ENCODE measurements at places on chromosomes 12 and 14.

DNA sequence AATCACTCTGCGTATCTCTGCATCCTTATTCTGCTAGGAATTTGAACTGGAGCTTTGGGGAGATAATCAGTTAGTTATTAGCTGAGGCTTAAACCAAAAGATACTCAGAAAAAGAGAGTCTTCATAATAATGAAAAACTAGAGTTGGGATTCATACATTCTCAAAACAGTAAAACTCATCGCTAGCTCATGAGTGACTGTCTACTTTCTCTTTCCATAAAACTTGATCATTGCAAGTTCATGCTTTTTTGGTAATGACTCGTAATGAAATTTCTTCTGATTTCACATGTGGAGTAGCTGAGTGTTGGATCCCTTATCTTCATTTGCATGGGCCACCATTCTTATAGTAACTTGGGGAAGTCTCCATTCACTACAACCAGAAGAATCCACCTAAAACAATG lies 397.7 kb downstream of the PDZRN4 start:
- no peak for DNase-seq

GRCh38 chr14:58491593-58491992 lies 64.1 kb downstream of the KIAA0586 start:
- no peak for DNase-seq

- DNase-seq, result peak; percentile 63
These were observed 38.9 kb downstream of the PRORP start for GRCh38 chr14:35161231-35161630.

DNA sequence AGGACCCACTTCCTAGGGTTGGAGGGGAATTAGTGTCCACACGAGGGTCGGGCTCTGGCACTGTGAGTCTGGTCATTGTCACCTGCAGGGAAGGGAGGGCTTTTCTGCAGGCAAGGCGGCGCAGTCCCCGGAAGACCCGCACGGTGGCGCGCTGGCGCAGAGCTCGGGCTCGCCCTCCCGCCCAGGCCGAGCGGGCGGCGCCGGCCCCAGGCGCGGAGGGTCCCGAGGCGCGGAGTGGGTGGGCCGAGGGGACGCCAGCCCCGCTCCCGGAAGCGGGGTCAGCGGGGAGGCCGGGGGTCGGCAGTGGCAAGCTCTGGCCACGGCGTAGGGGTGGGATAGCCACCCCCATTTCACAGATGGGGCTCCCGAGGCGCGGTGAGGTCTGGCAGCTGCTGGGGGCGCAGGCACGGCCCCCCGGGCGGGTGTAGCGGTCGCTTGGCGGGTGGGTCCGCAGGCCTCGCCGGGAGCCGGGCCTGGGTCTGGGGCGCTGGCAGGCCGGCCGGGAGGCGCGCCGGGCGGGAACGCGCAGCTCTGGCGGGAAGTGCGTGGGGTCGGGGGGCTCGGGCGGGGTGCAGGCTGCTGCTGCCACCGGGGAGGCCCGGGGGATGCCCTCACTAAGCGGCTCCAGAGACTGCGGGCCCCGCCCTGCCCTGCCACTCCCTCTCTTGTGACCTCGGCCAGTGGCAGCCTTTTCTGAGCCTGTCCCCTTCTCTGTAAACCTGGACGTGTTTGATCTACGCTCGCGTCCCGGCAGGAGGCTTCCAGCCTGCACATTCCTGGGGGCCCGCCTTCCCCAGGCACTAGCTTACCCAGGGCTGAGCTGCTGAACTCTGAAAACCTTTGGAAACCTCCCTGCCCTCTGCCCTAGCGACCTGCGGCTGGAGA lies 46.1 kb downstream of the CYP46A1 start:
- DNase-seq, result no peak

DNA sequence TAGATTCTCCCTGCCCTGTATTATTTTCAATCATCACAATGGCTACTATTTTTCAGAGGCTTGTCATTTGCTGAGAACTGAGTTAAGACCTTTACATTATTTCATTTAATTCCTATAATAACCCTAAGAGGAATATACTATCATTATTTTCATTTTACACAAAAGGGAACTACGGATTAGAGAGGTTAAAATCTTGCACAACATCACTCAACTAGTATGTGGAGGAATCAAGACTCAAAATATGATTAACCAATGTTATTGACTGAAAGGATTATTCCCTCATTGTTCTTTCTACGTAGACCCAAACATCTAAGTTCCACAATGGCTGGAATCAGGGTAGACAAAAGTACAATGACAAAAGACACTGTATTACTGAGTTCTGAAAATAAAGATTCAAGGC lies 45.0 kb downstream of the GPR65 start:
- no peak for DNase-seq

DNA sequence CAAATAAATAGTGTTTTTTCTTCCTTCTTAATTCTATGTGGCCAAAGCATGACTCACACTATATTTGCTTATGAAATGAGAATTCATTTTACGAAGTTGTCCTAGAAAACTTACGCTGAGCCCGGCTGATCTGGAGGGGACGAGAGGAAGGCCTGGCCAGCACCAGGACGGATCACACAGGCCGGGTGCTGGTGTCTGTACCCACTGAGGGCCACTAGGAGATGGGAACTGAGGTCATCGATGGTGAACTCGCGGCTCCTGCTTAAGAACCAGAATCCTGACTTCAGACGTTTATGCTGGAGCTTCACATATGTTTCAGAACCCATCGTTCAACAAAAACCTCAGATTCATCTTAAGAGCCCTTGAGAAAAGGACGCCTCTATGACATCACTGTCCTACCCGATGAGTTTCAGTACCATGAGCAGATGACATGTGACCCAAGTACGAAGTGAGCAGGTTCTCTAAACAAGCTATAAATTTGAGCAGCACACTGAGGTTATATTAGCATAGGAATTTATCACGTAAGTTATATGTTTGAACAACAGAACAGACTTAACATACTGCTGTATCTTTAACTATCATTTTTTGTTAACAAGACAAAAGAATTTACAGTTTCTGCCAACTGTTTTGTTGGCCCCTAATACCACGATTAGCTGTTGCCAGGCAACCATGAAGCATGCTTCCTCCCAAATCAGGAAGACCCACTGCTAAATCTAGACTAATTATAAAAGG lies 111.9 kb downstream of the FOXN3 start:
- DNase-seq, result peak; percentile 58

GRCh38 chr12:53186745-53187144 lies 6.0 kb upstream of the CSAD start:
- DNase-seq, result no peak

DNA sequence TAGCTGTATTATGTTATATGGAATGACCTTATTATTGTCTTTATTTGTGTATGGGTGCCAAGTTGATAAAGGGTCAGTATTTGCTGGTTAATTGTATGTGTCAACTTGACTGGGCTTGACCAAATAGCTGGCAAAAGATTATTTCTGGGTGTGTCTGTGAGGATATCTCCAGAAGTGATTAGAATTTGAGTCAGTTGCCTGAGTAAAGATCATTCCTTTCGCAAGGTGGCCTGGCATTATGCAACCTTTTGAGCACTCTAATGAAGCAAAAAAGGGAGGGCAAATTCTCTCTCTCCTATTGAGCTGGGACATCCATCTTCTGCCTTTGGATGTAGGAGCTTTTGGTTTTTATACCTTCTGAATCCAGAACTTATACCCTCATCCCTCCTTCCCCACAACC lies 82.2 kb downstream of the ATXN7L3B start:
- DNase-seq, result peak; percentile 80

GRCh38 chr12:92235703-92236472 lies 90.2 kb upstream of the BTG1 start:
- no peak for DNase-seq

DNA sequence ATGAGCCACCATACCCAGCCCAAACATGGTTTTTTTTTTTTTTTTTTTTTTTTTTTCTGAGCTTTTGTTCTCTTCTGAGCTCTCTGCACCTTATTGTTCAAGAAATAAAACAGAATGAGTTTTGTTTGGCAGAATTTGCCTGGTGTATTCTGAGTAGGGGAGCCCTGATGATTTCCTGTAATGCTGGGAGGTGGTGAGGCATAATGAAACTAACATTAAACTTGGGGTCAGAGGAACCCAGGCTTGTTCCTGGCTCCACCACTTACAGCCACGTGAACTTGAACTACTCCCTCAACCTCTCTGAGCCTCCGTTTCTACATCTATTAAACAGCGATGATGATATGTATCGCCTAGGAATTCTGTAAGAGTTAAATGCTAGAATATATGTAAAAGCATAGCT lies 276.3 kb upstream of the CRY1 start:
- no peak for DNase-seq

- DNase-seq, result no peak
These were observed 236.8 kb downstream of the GRIN2B start for GRCh38 chr12:13744561-13744960.
